ENCODE measurements at places on chromosomes 7 and 10. TPM values are rescaled to one million over a fixed set of nuclear protein-coding genes. Genes with fewer than 3 reads are reported as not detected.

DNA sequence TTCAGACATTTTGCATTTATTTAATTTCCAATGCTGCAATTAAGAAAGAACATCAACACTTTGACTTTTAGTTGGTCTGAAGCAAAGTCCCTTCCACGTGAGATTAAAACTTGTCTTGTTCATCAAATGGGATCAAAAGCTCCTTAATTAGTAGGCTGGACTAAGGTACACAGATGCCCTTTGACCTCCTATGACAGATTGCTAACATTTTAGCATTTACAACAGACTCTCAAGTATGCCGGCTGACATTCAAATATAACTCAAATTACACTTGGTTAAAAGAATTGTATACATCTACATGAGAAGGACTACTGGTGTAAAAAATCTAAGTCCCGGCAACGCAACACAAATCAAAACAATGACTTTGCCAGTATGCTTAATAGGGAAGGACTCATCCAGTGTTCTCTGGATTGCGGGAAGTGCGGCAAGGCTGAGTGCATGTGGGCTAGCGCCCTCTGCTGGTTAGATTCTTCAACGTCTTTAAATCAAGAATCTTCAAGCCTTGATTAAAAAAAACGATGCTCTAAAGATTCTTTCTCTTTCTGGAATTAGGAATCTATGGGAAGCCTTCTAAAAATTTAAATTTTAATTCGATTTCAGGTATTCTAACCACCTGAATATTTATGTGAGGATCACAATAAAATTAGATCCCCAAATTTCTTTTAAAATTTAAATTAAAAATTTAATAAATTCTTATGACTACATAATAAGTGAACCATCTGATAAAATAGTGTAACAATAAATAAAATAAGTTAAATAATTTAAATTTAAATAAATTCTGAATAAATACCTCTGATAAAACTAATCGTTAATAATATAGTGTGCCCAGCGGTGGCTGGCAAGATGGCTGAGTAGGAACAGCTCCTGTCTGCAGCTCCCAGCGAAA lies 444.7 kb downstream of the DGKB start:
- DNase-seq: peak; percentile 67

GRCh38 chr7:135109562-135109961 lies 38.3 kb upstream of the TMEM140 start:
- no peak for DNase-seq

DNA sequence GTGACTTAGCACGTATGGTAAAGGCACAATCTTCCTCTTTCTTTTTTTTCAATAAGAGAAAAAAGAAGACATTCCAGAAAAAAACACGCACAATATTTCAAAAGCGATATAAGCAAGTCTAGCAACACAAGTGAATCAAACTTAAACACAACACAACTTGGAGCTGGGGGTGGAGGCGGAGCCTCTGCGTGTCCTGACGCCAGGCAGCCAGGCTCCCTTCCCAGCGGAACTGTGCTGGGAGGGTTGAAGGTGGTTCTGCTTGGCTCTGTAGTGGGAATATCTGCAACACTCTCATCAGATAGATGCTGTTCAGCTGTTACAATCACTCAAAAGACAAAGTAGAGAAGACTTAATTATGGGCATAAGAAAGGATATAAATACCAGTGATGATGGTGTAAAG lies 211.4 kb downstream of the WDR37 start:
- no peak for DNase-seq

GRCh38 chr7:106617860-106618259 lies 43.1 kb downstream of the CCDC71L start:
- no peak for DNase-seq

The GIMAP4 gene
- 7.1 TPM for total RNA-seq

- peak; percentile 63 for DNase-seq
Observed at GRCh38 chr7:28958235-28958979, at the start of gene TRIL. TSS of gene TRIL (minus strand) at chr7:28958330. CDS start at chr7:28958046, 284 bp downstream.

The ITIH2 gene
- total RNA-seq: not detected

DNA sequence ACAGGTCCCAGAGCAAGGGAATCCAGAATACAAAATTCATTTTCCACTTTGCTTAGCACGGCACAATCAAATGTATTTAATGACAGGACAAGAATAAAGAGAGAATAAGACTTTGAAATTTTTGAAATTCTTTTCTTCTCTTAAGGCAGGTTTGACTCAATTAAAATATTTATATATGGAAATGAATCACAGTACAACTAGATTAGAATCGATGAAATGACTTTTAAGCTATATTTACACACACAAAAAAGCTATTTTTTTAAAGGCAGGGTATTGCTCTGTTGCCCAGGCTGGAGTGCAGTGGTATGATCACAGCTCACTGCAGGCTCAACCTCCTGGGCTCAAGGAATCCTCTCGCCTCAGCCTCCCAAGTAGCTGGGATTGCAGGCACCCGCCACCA lies 265.4 kb upstream of the SLC26A5 start:
- DNase-seq: no peak

DNA sequence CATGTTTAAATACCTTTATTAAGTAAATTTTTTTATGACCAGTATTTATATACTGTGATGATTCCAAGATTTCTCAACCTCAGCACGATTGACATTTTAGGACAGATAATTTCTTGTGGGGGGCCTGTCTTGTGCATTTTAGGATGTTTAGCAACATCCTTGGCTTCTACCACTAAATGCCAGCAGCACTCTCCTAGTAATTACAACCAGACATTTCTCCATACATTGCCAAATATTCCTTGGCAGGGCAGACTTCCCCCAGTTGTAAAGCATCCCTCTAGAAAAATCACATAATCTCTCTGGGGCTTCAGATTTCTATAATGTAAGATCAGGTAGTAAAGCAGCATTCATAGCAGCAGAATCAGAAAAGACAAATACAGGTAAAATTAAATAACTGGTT lies 7.8 kb upstream of the LIPM start:
- no peak for DNase-seq

DNA sequence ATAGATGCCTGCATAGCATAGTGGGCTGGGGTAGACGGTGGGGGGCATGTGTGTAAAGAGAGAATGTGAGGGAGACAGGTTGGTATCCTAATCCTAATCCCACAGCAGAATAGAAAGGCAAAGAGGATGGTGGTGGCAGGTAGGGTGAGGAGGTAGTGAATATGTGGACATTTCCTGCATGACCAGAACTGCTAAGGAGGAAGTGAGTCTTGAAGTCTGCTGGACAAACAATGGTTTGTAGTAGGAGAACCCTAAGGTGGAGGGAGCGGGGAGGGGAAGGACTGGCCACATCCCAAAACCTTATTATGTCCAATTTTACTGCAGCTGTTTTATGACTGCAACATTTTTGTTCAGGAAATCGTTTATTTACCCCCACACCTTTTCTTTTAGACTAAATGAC lies 279.7 kb downstream of the AUTS2 start:
- no peak for DNase-seq

- no peak for DNase-seq
Observed at GRCh38 chr7:116588225-116588624, 63.4 kb downstream of the CAV1 start.

- DNase-seq: no peak
Observed at GRCh38 chr7:17781491-17782215, 158.6 kb downstream of the SNX13 start.

GRCh38 chr10:27723436-27723835 lies 22.2 kb downstream of the MKX start:
- DNase-seq: no peak

Data from transverse colon (tissue), 4 donors.